ENCODE measurements at places on chromosomes 3 and 15.

GRCh38 chr15:66702787-66703539 lies 927 bp downstream of the SMAD6 start:
- no peak for DNase-seq

- no peak for DNase-seq
Measured at GRCh38 chr3:127551178-127551577, 39.4 kb downstream of the TPRA1 start.

DNA sequence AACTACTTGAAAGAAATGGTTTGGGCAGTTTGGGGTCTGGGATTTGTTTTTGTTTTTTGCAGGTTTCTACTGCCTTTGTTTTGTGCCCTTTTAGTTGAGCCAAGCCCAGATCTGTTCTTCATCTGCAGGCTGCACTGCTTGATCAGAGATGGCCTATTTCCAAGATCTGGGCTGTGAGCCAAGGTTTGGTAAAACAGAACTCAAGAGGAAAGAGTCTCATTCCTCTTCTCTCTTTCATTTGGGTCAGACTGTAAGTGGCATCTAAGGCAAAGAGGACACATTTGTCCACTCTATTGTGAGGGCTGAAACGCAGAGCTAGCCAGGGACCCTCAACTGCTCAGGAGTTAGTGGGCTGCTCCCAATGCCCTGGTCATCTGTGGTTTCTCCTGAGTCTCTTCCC lies 104.4 kb upstream of the UBE3A start:
- no peak for DNase-seq

DNA sequence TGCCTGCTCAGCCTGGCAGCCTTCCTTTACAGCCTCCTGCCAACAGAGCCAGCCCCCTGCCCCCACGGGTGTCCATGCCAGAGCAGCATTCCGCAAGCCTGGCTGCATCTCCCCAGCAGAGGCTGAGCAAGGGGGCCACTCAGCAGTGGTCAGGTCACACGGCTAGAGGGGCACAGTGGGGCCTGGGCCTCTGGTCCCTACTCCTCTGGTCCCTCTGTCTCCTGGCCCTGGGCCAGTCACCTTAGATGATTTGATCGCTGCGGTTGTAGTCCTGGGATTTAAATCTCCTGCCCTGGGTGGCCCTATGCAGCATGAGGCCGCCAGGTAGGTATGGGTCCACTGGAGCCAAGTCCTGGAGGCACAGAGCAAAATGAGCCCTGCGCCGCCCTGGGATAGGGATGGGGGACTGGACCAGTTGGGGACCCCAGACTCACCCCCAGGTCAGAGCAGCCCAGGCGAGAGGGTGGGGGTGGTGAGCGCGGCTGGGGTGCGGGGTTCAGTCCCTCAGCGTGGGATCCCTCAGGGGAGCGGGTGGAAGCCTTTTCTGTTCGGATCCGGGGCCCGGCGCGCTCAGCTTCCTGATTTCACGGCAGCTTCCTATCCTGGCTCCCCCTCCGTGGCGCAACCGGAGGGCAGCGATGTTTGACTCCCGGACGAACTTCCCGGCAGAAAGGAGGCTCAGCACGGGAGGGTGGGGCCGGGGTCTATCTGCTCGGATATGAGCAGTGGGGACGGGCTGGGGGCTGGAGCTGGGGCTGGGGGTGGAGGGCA lies at the start of gene ZBTB47:
ZBTB47 (plus strand) TSS at position 138 of the 771 bp plus-strand sequence. CDS start 4,659 bp downstream, outside the sequence.
- peak; percentile 14 for DNase-seq

DNA sequence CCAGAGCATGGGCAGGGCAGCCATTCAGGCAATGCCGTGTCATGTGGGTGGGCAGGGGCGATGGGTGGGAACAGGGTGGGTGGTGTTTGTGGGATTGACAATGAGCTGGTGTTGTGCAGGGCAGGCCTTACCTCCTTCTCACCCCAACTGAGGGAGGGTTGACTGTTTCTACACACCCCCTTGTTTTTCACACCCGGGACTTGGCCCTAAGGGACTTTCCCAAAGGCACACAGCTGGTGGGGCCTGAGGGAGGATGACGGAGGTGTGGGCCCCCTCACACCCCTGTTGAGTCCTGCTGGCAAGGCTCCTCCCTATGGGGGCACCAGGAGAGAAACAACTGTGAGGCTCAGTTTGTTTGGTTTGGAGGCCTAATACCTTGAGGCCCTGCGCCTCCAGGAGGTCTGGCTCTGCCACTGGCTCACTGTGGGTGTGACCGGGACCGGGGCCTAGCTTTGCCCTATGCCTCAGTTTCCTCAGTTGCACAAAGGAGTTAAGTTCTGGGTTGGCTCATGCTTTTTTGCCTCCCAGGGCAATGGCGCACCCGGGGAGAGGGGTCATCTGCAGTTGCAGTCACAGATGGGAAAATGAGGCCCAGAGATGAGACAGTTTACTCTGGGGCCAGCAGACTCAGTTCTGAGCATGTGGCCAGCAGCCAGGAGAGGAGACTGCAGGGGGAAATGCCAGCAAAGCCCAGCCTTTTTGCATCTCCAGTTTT lies 5.1 kb upstream of the DNAH1 start:
- no peak for DNase-seq

DNA sequence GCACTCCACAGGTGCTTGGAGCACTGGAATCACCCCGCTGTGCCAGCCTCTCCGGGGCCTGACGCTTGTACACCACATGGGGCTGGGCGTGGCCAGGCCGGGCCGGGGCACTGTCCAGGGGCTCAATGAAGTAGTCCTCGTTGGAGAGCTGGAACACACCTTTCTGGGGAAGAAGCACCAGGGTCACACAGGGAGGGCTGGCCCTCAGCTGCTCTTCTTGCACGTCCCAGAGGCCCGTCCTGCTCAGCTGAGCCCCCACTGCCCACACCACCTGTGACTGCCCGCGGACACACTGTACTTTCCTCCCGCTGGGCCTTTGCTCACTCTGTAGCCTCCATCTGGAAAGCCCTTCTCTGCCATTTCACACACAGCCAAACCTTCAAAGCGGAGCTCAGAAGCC lies 13.3 kb downstream of the ADAMTS7 start:
- DNase-seq, result no peak

- peak; percentile 57 for DNase-seq
Measured at GRCh38 chr3:172859041-172859440, 108.5 kb downstream of the ECT2 start.

- no peak for DNase-seq
Measured at GRCh38 chr15:47415539-47415971, 301.8 kb upstream of the SEMA6D start.

DNA sequence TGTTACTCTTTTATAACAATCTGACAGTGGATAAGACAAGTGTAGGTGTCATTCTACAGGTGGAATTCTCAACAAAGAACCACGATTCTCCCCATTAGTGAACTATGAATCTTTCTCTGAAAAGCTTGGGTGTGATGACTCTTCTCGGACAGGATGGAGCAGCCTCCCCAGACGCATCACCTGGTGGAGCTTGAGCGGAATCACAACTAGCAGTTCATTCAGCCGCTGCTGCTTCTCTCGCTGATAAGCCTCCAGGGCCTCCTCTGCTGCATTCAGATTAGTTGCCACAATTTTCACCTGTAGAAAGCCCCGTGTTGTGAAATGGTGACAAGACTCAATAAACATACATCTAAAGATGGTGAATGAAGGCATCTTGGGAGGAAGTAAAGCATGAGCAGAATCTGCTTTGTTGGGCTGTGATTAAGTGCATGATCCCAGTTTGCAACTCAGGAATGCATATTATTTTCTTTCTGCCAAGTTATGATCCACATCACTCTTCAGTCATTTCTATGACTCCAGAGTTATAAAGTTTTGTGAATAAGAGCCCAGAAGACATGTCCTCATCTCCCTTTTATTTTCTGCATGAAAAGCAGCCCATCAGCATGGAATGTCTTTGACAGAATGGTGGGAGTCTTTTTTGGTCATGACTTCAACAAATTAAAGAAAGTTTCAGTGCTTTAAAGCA lies 93.6 kb downstream of the BOC start:
- no peak for DNase-seq

DNA sequence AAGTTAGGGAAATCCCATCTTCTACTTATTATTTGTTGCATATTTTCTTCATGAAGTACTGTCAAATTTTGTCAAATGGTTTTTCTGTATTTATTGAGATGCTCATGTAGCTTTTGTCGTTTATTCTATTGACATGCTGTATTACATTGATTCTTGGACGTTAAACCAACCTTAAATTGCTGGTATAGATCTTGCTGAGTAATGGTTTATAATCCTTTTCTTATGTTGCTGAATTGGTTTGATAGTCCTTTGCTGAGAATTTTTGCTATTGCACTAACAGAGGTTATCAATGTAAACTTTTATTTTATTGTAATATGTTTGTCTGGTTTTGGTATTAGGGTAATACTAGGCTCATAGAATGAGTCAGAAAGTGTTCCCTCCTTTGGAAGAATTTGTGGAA lies 54.3 kb upstream of the COL6A5 start:
- DNase-seq, result no peak

GRCh38 chr3:178895178-178895789 lies 176.3 kb downstream of the ZMAT3 start:
- DNase-seq, result no peak

GRCh38 chr3:46557814-46558183 lies 8.3 kb downstream of the LRRC2 start:
- DNase-seq, result no peak

DNA sequence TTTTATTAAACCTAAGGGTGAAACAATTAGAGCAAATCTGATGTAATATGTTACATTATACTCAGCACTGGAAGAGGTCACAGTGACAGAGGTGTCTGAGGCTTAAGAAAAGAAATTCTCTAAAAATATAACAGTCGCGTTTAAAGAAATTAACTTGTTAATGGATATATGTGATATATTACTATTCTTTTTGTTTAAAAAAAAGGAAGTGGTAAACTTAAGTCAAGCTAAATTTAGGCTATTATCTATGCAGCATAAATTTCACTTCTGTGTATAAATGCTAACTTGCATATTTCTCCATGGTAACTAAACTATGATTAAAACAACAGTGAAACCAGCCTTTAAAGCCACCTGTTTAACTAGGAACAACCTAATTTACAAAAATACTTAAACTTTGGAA lies 191.3 kb downstream of the FOXP1 start:
- DNase-seq, result no peak

DNA sequence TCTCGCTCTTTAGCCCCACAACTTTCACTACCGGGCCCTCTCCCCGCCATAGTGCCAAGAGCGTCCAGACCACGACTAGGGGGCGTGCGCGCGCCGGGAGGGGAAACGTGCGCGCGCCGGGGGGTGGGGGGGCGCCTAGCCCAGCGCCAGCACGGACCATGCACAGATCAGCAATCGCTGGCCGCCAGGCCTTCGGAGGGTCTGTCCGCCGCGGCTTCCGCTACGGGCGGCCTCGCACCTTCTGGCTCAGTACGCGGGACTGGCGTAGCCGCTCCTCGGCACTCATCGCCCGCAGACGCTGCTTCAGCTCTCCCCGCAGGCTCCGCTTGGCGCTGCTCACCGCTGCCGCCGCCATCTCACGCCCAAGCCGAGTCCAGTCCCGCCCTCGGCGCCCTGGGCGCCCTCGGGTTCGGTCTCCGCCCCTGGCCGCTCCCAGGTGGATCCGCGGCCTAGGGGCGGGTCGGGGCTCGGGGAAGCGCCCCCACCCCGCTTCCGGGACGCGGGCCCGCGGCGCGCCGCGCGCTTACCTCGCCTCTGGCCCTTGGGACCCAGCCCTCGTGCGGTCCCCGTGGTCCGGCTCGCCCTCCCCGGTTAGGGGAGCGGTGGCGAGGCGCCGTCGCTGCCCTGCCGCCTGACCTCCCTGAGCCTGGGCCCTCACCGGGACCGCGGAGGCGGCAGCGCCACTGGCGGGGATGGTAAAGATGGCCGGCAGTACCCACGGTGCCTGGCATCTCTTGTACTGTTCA lies at the start of gene MTHFS:
MTHFS (minus strand) TSS at position 381 of the 746 bp plus-strand sequence; CDS start at position 355, 26 bp downstream.
- peak; percentile 57 for DNase-seq

DNA sequence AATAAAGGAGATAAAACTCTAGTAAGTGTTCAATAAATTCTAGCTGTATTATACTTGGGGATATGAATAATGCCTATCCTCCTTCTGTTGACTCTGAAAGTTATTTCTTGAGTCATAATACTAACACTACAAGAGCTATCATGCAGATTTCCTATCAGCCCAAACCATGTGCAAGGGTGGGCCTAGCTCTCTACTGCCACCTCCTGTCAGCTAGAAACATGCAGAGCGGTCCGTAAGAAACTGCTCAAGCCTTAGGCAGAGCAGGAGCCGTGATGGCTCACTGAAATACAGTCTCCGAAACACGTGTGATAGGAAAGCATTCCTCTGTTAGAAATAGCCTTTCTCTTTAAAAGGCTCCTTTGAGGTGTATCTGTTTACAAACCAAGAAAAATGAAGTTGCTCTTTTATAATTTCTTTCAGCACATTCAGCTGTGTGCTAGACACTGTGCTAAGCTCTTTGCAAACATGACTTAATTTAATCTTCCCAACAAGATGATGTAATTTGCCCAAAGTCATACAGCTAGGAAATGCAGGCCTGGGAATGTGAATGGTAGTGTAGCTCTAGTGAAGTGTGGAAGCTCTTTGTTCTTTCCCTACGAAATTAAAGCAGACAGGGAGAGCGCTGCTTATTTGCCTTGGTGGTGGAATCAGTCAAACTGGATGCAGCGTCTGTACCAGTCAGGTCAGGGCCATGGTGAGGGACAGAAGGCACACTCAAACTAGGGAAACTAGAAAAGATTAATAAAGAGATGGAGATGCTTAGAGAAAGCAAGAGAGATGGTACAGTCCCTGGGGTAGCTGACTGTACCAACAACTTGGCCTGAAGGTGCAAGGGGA lies 43.1 kb downstream of the MTHFS start:
- peak; percentile 76 for DNase-seq

DNA sequence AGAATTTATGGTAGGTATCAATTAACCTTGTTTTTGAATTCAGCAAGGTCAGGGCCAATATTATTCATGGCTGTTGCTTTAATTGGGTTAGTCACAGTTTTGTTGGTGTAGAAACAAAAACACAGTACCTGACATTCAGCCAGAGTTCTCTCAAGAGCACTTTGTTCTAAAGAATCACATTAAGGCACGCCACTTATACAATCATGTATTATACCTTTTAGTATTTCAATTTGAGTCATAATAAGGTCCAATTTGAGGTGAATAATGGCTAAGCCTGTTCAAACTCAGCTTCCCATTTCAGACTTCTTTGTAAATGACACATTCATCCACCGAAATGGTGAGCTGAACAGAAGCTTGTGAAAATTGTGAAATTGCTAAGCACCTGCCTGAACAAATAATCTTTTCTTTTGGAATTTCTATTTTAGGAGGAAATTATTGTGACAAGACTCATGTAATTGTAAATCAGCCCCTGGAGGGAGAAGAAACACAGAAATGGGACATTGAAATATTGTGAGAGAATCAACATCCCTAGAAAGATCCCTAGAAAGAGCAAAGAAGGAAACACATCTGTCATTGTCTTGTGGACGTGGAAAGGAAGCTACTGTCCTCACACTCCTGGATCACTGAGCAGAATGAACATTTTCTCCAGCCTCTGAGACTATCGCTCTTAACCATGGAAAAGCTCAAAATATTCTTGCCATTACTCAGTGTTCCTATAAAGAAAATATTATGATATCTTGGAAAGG lies 29.3 kb downstream of the RIOX2 start:
- no peak for DNase-seq
